ENCODE measurements at places on chromosomes 1 and 21. TPM values are rescaled to one million over a fixed set of nuclear protein-coding genes. Genes with fewer than 3 reads are reported as not detected.

The ATP6V1G3 gene
- total RNA-seq, result not detected

The MTR gene
- total RNA-seq, result 32.2 TPM

The GCSAML gene
- not detected for total RNA-seq

The MCOLN2 gene
- total RNA-seq, result 6.2 TPM

The CD1E gene
- not detected for total RNA-seq

The DR1 gene
- 17.2 TPM for total RNA-seq

The CD5L gene
- not detected for total RNA-seq

The VSIG8 gene
- total RNA-seq, result under 0.01 TPM

The CNR2 gene
- not detected for total RNA-seq

The KCNE2 gene
- total RNA-seq, result not detected

The UBL4B gene
- total RNA-seq, result not detected

The NTPCR gene
- total RNA-seq, result 23.0 TPM

The FBLIM1 gene
- 17.3 TPM for total RNA-seq

The CAMSAP2 gene
- 21.8 TPM for total RNA-seq

The GPR37L1 gene
- not detected for total RNA-seq

The DFFB gene
- 7.6 TPM for total RNA-seq

The FALEC gene
- 1.0 TPM for total RNA-seq

The CHIT1 gene
- total RNA-seq, result not detected

The CLCN6 gene
- 19.3 TPM for total RNA-seq

The SLC9C2 gene
- not detected for total RNA-seq

The LCE1F gene
- total RNA-seq, result not detected

The INAVA gene
- total RNA-seq, result not detected

The CAMK2N1 gene
- total RNA-seq, result 79.9 TPM

The RGS2 gene
- 18.2 TPM for total RNA-seq

The TIE1 gene
- total RNA-seq, result not detected

The FCRL1 gene
- total RNA-seq, result not detected

The TTC13 gene
- total RNA-seq, result 9.0 TPM

The SDE2 gene
- total RNA-seq, result 25.8 TPM

The TENT5C gene
- total RNA-seq, result 6.2 TPM

The GALE gene
- total RNA-seq, result 14.1 TPM

The CRABP2 gene
- total RNA-seq, result 70.4 TPM

The AKT3 gene
- total RNA-seq, result 37.8 TPM

The IFNGR2 gene
- total RNA-seq, result 36.5 TPM

The DYRK3 gene
- total RNA-seq, result 38.5 TPM

The LCE3B gene
- not detected for total RNA-seq

The TFF2 gene
- total RNA-seq, result not detected

The KANK4 gene
- total RNA-seq, result not detected

The NPPB gene
- not detected for total RNA-seq

The TNNT2 gene
- total RNA-seq, result not detected

The SPRR2E gene
- not detected for total RNA-seq

The AMIGO1 gene
- 1.8 TPM for total RNA-seq

The PHF13 gene
- total RNA-seq, result 12.3 TPM

The SIK1 gene
- total RNA-seq, result 0.26 TPM

The PERM1 gene
- not detected for total RNA-seq

The HLX gene
- 25.2 TPM for total RNA-seq

The ALPL gene
- total RNA-seq, result 1.5 TPM

The PLA2G2C gene
- not detected for total RNA-seq

The BSND gene
- total RNA-seq, result not detected

The NFYC gene
- total RNA-seq, result 17.5 TPM

The KPRP gene
- not detected for total RNA-seq

The SLC6A17 gene
- under 0.01 TPM for total RNA-seq
